ENCODE measurements at places on chromosomes 4 and X.

DNA sequence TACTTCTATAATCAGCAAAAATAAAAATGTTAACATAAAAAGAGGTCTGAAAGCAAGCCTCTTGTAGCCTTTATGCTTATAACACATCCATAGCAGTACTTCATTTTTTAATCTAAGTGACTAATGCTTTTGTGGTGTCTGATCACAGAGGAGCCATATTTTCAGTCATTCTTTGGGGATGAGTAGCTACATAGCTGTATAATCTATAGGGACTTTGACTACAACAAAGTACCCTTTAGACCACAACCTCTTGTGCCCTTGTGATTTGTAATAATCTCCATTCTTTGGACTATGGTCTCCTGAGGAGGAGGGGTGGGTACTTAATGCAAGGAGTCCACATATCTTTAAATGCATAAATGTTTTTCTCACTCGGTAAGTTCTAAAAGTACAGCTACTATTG is 9.6 kb downstream of the DRP2 start:
- DNase-seq: no peak

DNA sequence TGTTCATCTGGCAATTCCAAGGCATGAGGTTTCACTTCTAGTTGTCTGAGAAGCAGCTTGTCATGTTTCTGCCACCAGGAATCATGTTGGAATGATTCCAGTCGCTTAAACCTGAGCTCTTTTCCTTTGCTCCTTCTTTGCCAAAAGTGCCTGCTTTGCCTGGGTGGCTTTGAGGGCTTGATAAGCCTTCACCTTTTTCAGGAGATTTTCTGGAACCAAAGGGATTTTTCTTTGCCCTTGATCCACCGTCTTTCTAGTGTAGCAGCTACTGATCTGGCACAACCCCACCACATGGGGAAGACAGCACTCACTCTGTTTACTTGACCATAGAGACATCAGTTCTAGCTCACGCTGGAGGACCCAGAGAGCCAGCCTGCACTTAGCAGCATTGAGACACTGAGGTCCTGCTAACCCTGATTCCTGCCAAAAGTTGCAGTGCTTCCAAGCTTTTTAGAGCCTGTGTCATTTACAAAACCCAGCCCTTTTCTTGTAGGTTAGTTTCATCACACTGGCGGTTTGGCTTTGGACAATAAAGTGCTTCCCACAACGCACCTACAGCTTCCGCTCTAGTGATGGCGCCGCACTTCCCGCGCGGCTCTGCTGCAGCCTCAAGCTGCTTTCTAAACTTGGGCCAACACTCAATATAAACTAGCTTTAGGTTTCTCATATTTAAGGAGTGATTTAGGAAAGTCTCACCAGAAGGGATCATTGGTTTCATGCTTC is 7.3 kb upstream of the CCNI start:
- DNase-seq: no peak

- DNase-seq: no peak
Observed at GRCh38 chr4:142274137-142274536, 572.0 kb downstream of the INPP4B start.

- no peak for DNase-seq
Observed at GRCh38 chrX:130435937-130436336, 34.1 kb downstream of the RBMX2 start.

DNA sequence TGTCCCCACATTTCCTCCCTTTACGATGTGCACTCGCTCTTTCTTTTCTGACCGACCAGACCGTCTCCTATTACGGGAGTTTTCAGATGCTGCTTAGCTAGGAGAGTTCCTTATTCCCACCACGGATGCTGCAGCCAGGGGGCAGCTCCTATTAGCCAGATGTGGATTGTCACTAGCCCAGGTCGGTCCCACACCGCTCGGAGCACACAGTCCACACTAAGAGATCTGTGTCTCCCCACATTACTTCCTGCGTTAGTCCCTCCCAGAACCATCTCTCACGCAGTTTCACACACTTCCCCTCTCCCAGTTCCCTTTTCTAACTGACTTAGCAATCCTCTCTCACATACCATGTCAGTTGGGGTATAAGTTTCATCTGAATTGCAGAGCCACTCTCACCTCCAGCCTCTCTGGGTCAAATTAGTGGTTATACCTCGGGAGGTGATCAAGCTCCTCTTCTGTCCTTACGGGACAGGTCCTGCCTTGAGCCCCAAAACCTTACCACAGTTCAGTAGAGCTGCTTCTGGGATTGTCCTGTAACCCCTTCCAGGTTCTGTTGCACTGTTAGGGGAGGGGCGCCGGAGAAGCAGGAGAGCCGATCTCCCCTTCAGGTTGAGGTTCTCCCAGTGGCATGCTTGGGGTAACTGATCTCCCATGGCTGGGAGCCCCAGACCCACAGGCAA is 28.2 kb downstream of the SULT1E1 start:
- DNase-seq: no peak

- no peak for DNase-seq
Observed at GRCh38 chrX:64885850-64886249, 90.4 kb downstream of the ZC4H2 start.

DNA sequence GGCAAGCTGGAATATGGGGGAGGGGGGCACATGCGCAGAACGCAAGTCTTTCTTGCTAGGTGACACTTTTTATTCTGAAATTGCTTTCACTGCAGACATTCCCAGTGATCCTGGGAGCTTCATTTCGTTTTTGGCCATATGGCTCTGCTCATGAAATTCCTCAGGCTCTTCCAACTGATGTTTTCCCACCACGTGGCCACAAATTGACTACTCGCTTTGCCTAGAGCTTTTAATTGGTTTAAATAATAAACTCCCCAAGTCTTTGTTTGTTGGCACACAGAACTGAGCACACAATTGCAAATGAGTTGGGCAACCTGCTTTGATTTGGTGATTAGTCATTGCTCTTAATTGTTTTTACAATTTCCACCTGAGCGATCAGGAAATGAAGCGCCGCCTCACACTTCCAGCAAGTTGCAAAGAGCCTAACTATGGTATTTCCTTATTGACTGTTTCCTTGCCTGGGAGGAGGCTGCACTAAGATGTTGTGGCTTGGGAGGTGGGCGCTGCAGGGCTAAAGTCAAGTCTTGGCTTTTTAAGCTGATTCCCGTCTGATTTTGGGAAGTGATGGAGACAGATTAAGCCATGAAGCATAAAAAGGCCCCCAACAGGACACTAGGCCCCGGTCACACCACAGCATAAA is 282.5 kb downstream of the ZIC3 start:
- DNase-seq: no peak

DNA sequence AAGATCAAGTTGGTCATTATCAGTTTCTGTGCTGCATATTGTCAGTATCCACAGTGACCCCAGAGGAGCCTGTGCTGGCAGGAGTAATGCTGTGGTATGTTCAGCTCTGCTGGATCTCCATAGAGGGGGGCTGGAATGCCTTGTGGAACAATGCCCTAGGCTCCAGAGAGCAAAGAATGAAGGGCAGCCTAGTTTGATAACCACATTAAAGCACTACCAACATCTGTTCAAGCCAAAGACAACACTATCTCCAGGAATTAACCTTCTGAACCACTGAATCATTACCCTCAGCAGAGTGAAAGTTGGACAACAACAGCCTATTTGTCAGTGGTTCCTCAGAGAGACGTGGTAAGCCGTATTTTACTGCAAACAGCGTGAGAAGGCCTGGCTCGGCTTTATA is 192.3 kb upstream of the CXorf66 start:
- no peak for DNase-seq

GRCh38 chrX:150316564-150316963 is 46.6 kb upstream of the MAMLD1 start:
- no peak for DNase-seq

- DNase-seq: no peak
Observed at GRCh38 chr4:176529574-176529973, 209.8 kb downstream of the SPCS3 start.

DNA sequence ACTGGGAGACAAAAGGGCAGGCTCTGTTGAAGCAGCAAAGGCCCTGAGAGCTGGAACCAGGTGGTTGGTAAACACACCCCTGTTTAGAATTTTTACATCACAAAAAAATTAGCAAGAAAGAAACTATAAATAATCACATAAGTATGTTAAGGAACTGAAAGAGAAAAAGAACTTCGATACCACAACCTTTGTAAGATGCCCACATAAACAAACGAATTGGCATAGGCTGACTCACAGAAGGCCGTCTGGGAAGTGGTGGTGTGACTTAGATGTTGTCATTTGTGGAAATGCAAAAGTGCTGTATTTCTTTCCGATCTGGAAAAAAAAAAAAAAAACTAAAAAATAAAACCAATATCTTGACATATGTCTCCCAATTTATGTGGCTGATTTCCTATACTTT is 235.1 kb downstream of the USP46 start:
- DNase-seq: no peak

- DNase-seq: no peak
Observed at GRCh38 chrX:11437642-11438379, 144.6 kb downstream of the AMELX start.

- no peak for DNase-seq
Observed at GRCh38 chr4:24363751-24364150, 220.6 kb downstream of the DHX15 start.

DNA sequence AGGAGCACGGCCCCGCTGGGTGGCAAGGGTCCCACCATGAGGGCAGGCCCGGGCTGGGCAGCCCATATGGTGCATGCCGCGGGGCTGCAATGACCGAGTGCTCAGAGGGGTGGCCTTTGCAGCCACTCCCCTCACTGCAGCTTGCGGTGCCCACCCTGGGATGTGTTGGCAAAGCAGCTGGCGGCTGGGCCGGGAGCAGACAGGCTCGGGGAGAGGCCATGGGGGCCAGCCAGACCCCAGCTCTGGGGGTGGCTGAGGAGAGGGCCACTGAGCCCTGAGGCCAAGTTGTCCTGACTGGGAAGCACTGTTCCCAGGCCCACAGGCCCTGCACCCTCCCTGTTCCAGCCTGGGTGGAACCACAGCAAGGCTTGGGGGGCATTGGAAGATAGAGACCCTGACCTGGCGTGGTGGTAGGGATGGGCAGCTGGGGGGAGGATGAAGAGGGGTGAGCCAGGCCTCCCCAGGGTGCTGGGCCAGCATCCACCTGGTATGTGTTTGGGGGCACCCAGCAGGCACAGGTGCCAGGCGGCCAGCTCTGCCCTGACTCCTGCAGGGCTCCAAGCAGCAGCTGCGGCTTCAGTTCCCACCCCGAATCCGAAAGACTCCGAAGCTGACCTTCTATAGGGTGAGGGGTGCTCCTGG is 18.4 kb upstream of the RNF4 start:
- no peak for DNase-seq

- no peak for DNase-seq
Observed at GRCh38 chr4:7134737-7135388, 57.5 kb upstream of the SORCS2 start.

- DNase-seq: no peak
Observed at GRCh38 chrX:154649503-154650220, 3.7 kb downstream of the CTAG2 start.

GRCh38 chr4:75908555-75908954 is 6.3 kb upstream of the PPEF2 start:
- no peak for DNase-seq

GRCh38 chr4:186936496-186937375 is 213.1 kb upstream of the FAT1 start:
- no peak for DNase-seq

DNA sequence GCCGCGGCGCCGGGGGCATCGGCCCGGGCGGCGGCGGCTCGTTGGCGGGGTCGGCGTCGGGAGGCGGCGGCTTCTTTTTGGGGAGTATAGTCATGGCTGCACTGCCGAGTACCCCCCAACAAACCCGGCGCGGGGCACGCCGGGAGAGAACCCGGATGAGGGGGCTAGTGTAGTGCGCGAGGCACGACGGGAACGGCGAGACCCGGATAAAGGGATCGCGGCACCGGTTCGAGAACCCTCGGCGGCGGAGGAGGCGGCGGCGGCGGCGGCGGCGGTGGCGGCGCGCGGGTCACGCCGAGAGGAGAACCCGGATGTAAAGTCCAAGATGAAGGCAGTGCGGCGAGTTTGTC is at the start of gene OTUD5:
Gene OTUD5 (minus strand): TSS at position 131 of the 350 bp plus-strand sequence. CDS start 37 bp downstream, at position 94.
- peak; percentile 79 for DNase-seq

GRCh38 chr4:176413171-176413570 is 93.4 kb downstream of the SPCS3 start:
- no peak for DNase-seq

GRCh38 chr4:55781341-55781740 is 38.2 kb upstream of the EXOC1L start:
- no peak for DNase-seq

DNA sequence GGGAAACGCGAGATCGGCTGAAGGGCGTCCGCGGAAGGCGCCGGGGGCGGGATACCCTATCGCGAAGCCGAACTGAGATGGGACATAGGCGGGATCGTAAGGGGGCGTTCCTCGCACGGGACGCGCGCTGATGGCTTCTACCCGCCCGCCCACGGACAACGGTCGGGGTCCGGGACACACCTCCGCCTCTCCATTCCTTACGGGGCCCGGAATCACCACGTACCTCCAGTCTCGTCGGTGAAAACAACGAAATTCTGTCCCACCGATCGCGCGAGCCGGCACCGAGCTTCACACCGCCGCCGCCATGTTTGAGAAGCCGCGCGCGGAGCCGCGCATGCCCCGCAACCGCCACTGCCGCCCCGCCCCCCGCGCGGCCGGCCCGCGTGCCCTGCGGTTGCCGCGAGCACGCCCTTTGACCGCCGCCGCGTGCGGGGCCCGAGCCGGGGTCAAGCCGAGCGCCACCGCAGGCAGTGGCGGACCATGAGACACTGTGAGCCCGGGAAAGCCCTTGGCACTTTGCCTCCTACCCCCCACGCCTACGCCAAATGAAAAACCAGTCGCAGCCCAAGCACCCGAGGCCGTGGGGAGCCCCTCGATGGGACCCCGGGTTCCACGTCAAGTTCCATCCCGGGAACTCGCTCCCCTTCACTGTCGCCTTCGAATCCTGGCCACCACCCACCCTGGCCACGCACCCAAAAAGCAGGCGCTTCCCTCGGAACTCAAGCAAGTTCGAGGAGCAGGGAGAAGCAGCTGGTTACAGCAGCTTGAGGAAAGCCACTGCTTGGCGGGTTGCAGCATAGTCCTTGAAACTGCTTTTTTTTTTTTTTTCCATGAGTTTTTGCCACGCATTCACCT is at the start of gene SCML2:
Gene SCML2 (minus strand): TSS at position 320 of the 855 bp plus-strand sequence. CDS start 20,617 bp downstream, outside the sequence.
- DNase-seq: peak; percentile 65

GRCh38 chrX:57083143-57083542 is 38.2 kb downstream of the SPIN2B start:
- no peak for DNase-seq

GRCh38 chr4:113835005-113835404 is 73.5 kb upstream of the CAMK2D start:
- no peak for DNase-seq

DNA sequence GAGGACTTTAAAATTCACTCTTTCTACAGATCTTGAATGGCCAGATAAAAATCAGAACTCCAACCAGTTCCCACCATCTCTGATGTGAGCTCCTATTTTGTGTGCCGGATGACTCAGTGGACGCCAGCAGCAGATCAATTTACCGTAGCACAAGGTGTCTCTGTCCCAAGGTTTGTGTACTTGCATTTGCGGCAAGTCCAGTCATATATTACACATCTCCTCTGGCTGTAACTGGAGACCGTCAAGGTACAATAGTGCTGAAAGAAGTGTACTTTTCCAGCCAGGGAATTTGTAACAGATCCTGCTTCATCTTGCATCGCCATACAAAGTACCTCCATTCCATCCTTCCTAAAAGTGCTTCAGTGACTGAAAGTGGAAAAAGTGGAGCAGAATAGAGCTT is 108.2 kb upstream of the SORBS2 start:
- DNase-seq: no peak

- DNase-seq: no peak
Observed at GRCh38 chr4:121304893-121305292, 75.9 kb downstream of the QRFPR start.

- DNase-seq: no peak
Observed at GRCh38 chr4:9943761-9944160, 77.5 kb downstream of the SLC2A9 start.
